ENCODE measurements at places on chromosomes 5 and 9. TPM values are rescaled to one million over a fixed set of nuclear protein-coding genes. Genes with fewer than 3 reads are reported as not detected.

SHC3 gene
- total RNA-seq: 7.1 TPM

DOK3 gene
- 8.6 TPM for total RNA-seq

LCN1 gene
- total RNA-seq: not detected

CCNI2 gene
- total RNA-seq: 1.4 TPM

RNF183 gene
- total RNA-seq: not detected

FAXDC2 gene
- total RNA-seq: 3.7 TPM

TMEM215 gene
- total RNA-seq: 0.67 TPM

PTPA gene
- total RNA-seq: 145 TPM

GRCh38 chr9:2424619-2425033 is 197.0 kb upstream of the VLDLR start:
- H3K4me3 ChIP-seq: no peak overlapping the region
- no peaks in the 10 kb centered on the region for H3K4me1 ChIP-seq
- no peak overlapping the region for H3K27ac ChIP-seq
- H3K27me3 ChIP-seq: no peaks in the 10 kb centered on the region
- no peaks in the 10 kb centered on the region for H3K36me3 ChIP-seq

DNA sequence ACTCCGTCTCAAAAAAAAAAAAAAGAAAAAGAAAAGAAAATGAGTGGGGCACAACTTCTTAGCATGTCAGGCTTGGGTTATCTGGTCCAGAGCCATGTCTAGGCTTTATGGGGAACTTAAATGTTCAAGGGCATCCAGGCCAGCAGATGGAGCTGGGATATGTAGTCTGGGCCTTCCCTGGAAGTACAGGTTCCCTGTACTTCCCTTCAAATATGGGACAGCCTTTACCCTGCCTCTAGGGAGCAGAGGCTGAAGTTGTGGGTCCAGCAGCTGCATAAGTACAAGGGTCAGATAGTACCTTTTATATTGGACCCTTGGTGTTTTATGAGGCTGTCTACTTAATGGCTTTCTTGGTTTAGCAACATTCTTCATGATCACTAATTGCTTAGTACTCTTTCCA is 42.1 kb downstream of the FAF2 start:
- no peak overlapping the region for H3K27ac ChIP-seq
- no peak overlapping the region for H3K4me3 ChIP-seq
- no peaks in the 10 kb centered on the region for H3K4me1 ChIP-seq
- H3K36me3 ChIP-seq: peaks cover 21% of the 10 kb centered on the region

GRCh38 chr5:31232273-31232888 is 38.9 kb downstream of the CDH6 start:
- no peak for DNase-seq
- no peak overlapping the region for H3K27ac ChIP-seq
- H3K36me3 ChIP-seq: no peaks in the 10 kb centered on the region
- peaks cover 3% of the 10 kb centered on the region for H3K4me1 ChIP-seq
- no peak overlapping the region for H3K4me3 ChIP-seq

DNA sequence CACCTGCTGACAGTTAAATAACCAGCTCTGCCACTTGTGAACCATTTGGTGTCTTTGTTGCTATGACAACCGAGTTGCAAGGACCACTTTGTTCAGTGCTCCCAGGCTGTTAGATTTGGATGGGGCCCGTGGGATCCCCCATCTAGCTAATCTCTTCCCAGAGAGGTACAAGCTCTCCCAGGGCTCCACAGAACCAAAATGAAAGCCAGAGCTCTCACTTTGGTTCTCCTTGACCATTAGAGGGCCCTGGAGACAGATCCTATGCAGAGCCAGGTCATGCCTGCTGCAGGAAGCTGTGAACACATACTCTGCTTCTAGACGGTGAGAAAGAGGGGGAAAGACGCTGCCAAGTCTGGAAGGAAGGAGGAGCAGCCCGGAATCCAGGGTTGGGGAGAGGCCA is 224.6 kb downstream of the GABBR2 start:
- H3K4me1 ChIP-seq: no peaks in the 10 kb centered on the region
- H3K36me3 ChIP-seq: no peaks in the 10 kb centered on the region
- no peak overlapping the region for H3K27ac ChIP-seq

DNA sequence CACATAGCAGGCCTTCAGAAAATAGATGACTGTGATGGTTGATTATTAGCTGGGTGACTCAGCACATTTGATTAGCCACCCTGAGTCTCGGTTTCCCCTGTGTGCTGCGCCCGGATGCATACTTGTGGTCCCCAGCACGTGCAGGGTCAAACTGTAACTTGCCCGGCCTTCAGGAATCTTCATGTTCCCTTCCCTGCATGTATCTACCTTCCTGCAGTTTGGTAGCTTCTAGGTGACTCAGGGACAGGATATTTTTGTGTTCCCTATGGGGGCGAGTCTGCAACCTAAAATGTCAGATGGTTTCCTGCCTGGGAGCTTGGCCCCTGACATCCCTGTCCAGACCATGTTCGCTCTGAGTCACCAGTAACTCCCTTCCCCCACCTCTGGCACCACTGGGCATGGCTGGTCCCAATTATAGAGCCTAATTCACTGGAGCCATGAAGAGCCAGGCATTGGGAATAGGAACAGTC is 13.2 kb downstream of the PTGS1 start:
- H3K36me3 ChIP-seq: no peaks in the 10 kb centered on the region
- no peak overlapping the region for H3K4me3 ChIP-seq
- no peaks in the 10 kb centered on the region for H3K27me3 ChIP-seq
- no peak for DNase-seq
- H3K27ac ChIP-seq: no peak overlapping the region
- H3K4me1 ChIP-seq: no peaks in the 10 kb centered on the region

DNA sequence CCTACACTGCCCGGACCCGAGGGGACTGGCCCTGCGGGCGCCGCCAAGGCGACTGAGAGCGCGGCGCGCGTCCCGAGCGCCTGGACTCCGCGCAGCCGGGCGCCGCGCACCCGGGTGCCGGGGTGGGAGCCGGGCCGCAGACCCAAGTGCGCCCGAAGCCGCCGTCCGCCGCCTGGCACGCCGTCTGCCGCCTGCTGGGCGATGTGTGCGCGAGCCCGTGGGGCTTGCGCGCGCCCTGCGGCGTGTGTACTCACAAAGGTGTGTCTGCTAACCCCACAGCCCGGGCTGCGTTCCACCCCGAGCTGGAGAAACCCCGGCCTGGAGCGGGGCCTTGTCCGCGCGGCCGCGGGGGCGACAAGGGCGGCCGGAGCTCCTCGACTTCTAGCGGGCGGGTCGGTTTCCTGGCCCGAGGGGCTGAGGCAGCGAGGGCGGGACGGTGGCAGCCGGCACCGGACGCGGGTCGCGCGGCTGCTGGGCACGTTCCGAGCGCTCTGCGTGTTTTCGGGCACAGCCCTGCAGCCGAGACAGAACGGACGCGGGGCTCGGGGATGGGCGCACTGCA is 1.1 kb upstream of the ZSWIM6 start:
- H3K4me1 ChIP-seq: peaks cover 3% of the 10 kb centered on the region
- no peak overlapping the region for H3K27ac ChIP-seq
- peak overlapping the region; percentile 78 for H3K4me3 ChIP-seq
- no peak for DNase-seq
- peaks cover 18% of the 10 kb centered on the region for H3K27me3 ChIP-seq

DNA sequence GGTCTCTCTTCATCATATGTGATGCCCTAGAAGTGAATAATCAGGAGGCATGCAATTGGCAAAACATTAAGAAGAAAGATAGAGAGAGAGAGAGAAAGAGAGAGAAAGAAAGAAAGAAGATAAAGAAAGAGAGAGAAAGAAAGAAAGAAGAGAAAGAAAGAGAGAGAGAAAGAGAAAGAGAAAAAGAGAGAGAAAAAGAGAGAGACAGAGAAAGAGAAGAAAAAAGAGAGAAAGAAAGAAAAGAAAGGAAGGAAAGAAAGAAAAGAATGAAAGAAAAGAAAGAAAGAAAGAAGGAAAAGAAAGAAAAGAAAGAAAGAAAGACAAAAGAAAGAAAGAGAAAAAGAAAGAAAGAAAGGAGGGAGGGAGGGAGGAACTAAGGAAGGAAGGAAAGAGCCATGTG is 318.9 kb downstream of the ICE1 start:
- H3K4me1 ChIP-seq: no peaks in the 10 kb centered on the region
- no peak overlapping the region for H3K4me3 ChIP-seq
- DNase-seq: no peak
- no peaks in the 10 kb centered on the region for H3K36me3 ChIP-seq
- no peaks in the 10 kb centered on the region for H3K27me3 ChIP-seq

DNA sequence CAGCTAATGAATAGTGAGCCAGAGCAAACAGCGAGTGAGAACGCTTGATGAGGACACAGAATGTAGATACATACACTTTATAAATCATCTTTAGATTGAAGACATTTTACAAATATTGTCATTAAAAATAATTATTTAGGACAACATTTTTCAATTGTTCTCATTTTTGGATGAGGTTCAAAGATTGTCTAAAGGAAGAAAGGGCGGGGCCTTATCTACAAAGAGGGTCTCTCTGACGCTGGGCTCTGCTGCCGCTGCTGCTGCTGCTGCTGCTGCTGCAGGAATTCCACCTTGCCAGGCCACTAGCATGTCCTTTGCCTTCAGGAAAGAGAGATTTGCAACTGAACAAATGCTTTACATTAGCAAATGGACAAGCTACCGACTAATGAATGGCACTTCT is 220.7 kb upstream of the TMEM161B start:
- H3K4me3 ChIP-seq: no peak overlapping the region
- peaks cover 3% of the 10 kb centered on the region for H3K4me1 ChIP-seq
- no peaks in the 10 kb centered on the region for H3K27me3 ChIP-seq
- DNase-seq: no peak
- no peaks in the 10 kb centered on the region for H3K36me3 ChIP-seq
- no peak overlapping the region for H3K27ac ChIP-seq

GRCh38 chr5:160233215-160233614 is 3.9 kb downstream of the FABP6 start:
- no peak overlapping the region for H3K4me3 ChIP-seq
- H3K27ac ChIP-seq: no peak overlapping the region
- H3K36me3 ChIP-seq: no peaks in the 10 kb centered on the region
- H3K27me3 ChIP-seq: no peaks in the 10 kb centered on the region
- DNase-seq: no peak

DNA sequence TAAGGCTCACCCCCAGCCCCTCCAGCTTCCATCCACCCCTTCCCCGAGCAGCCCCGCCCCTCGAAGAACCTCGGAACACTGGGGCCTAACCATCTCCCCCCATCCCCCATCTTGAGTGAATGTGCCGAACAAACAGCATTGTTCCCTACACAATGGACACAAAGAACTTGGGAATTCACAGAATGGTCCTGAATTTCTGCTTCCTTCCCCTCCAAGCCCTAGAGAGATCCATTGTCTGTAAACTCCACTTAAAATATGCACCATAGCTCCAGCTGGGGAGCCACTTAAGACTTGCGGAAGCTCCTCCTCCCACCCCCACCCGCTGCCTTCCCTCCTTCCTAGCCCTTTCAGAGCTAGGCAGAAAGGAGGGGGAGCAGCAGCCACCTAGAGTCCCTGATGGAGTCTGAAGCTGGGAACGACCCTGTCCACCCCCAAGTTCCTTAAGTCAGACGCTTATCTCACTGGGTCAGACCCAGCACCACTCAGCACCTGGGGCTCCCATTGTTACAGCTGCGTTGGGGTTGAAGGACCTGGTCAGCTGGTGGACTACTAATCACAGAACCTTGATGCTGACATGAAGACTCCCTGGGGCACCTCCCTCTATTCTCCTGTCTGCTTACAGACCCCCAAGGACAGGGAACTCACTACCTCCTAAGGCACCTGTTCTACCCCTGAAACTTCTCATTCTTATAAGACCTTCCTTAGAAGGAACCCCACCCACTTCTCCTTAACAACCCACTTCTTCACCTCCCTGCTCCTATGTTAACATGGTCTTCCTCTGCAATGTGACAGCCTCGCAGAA is 61.4 kb downstream of the PCDH1 start:
- DNase-seq: peak; percentile 74
- peak overlapping the region; percentile 77 for H3K27ac ChIP-seq
- H3K36me3 ChIP-seq: no peaks in the 10 kb centered on the region
- no peak overlapping the region for H3K4me3 ChIP-seq
- no peaks in the 10 kb centered on the region for H3K27me3 ChIP-seq

GRCh38 chr5:125719681-125720347 is 703.4 kb upstream of the GRAMD2B start:
- H3K4me1 ChIP-seq: peaks cover 5% of the 10 kb centered on the region
- no peak overlapping the region for H3K27ac ChIP-seq
- H3K27me3 ChIP-seq: no peaks in the 10 kb centered on the region
- no peak overlapping the region for H3K4me3 ChIP-seq
- H3K36me3 ChIP-seq: no peaks in the 10 kb centered on the region

- H3K36me3 ChIP-seq: no peaks in the 10 kb centered on the region
- H3K27ac ChIP-seq: no peak overlapping the region
- H3K4me1 ChIP-seq: no peaks in the 10 kb centered on the region
- no peak for DNase-seq
Observed at GRCh38 chr9:75061169-75061568, 26.8 kb downstream of the NMRK1 start.

All from H1 (cell line).